ENCODE measurements at places on chromosomes 7 and 10. TPM values are rescaled to one million over a fixed set of nuclear protein-coding genes. Genes with fewer than 3 reads are reported as not detected.

OR9A2 gene
- total RNA-seq: not detected

IFIT1B gene
- total RNA-seq: not detected

DNA sequence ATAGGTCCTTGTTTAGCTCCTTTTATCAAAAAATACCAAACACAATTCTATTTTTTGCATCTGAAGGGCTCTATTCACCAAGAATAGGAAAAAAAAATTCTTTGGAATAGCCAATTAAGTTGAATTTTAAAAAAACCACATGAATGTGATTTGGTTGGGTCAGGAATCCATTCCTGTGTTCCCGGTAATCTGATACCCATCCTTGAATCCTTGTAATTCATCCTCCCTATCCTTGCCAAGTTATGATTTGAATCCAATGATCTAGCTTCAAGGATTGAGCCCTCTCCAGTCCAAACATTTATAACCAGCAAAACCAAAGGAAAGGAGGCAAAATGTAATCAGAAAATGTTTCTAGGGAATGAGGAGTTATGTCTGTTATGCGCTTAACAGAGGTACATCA lies 86.6 kb downstream of the CFAP58 start:
- no peak for DNase-seq

- DNase-seq: no peak
Observed at GRCh38 chr7:13990319-13990983, 985 bp upstream of the ETV1 start.

DNA sequence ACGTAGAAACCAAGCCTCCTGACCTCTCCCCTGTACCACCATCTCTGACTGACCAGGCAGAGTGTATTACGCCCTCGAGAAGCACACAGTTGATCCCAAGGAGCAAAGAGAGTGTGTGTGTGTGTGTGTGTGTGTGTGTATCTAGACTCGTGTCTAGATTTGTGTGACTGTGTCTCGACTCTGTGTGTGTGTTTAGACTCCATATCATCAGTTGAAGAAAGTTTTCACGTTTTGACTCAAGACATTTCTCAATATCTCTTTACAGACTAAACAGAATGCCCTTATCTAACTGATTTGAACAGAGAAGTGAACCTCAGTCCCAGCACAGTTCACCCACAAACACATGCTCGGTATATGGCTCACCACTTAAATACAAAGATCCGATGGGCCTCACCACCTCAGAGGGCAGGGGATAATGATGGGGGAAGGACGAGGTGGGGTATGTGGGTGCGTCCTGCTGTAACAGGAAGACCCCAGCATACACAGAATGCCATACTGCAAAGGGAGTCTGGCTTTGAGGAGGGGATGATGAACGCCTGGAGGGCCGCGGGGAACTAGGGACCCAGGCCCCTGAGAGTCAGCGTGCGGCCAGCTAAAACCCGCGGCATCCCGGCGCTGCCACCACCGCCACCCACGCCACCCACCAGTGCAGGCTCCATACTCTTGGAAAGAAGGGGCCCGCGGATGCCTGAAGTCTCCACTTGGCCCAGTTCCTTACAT lies 780 bp downstream of the ALDH18A1 start:
- peak; percentile 9 for DNase-seq

- DNase-seq: peak; percentile 14
Observed at GRCh38 chr7:155763691-155764437, 48.4 kb downstream of the SHH start.

DNA sequence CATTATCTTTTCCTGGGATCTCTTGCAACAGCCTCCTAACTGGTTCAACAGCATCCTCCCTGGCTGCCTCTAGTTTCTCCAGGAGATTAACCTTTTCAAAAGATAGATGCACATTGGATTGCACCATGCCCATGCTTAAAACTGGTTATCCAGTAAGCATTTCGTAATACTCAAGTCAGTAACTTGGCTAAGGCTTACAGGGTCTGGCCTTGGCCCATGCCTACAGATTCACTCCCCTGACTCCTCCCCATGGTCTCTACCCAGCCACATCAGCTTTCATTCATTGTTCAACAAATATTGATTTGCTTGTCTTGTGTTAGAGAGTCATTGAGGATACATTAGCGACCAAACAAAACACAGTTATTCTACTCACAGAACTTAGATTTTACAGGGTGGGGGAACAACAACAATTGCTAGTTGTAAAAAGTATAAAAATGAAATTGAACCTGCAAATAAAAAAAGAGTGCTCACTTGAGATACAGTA lies 1.8 kb upstream of the KIF20B start:
- DNase-seq: no peak

DNA sequence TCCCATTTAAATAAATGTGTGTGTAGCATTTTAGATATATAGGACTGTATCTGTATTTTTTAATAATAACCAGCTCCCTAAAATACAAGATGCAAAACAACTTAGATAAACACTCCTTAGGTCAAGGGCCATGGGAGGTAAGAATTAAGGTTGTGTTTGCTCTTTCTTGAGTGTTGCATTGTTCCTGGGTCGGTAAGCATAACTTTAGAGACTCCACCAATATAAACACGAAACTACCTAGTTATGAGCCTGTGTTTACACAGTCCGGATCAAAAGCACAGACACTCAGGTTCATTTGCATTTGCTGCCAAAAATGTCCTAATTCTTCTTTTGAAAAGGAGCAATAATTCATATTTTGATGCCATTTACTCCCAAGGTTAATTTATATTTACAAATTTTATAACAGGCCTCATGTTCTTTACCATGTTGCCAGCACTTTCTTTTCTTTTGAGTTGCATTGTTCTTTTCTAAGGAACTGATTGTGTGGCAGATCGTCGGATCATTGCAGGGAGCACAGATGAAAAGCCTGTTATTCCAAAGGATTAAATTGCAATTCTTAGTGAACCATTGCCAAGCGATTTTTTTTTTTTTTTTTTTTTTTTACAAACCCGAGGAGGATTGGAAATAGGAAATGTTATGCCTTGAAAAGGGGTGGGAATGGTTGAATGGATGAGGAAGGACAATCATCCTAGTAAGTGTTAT lies 45.8 kb upstream of the GLCCI1 start:
- no peak for DNase-seq

DNA sequence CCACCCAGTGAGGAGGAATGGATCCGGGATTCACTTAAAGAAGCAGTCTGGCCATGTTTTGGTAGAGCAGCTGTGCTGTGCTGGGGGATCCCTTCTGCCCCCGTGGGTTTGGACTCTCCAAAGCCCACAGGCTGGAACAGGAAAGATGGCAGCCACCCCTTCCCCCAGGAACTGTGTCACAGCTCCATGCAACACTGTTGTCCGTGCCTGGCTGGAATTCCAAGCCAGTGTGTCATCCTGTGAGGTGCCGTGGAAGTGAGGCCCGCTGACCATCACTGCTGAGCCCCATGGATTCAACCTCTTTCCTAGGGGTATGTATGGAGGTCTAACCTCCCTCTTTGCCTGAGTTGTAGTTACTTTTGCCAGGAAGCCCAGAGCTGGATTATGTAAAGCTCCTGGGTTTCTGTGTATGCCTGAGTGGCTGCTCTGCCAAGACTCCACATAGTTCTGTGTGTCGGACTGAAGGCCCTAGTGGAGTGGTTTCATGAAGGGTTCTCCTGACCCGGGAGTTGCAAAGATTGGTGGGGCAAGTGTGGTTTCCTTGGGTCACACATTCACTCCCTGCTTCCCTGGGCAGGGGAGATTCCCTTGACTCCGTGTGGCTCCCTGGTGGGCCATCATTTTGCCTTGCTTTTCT lies 35.1 kb upstream of the PCGF5 start:
- no peak for DNase-seq
